Ascending aorta (tissue), 2 donors: ENCODE measurements at places on chromosomes 13 and 19.
A peak's percentile ranks its signal among the peaks of the same experiment; 100 is the strongest.

- H3K4me1 ChIP-seq = no peaks in the 10 kb centered on the region
- H3K27ac ChIP-seq = no peak overlapping the region
- H3K36me3 ChIP-seq = no peaks in the 10 kb centered on the region
- DNase-seq = no peak
Observed at GRCh38 chr13:39279077-39279476, 240.8 kb downstream of the NHLRC3 start.

DNA sequence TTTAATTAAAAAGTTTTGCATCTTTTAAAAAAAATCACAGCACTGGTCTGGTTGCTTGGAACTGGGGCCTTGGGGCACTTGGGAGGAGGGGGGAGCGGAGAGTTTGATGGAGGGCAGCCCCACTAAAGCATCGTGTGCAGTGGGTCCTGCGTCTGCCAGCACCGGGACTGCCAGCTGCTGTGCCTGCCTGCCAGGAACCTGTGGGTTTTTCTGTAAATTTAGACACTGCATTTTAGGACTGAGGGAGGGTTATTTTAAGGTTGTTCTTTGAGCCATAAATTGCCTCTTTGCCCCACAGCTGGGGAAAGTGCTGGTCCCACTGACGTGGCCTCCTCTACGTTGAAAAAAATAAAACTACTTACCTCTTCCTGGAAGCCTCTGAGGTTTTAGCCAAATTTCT is 2.9 kb downstream of the KLF2 start:
- no peaks in the 10 kb centered on the region for H3K27me3 ChIP-seq
- H3K27ac ChIP-seq = peak overlapping the region; percentile 96
- DNase-seq = no peak
- peaks cover 23% of the 10 kb centered on the region for H3K36me3 ChIP-seq

GRCh38 chr19:10007371-10008183 is 2.7 kb downstream of the COL5A3 start:
- H3K4me1 ChIP-seq = peaks cover 36% of the 10 kb centered on the region
- H3K27me3 ChIP-seq = no peaks in the 10 kb centered on the region
- no peak for DNase-seq

DNA sequence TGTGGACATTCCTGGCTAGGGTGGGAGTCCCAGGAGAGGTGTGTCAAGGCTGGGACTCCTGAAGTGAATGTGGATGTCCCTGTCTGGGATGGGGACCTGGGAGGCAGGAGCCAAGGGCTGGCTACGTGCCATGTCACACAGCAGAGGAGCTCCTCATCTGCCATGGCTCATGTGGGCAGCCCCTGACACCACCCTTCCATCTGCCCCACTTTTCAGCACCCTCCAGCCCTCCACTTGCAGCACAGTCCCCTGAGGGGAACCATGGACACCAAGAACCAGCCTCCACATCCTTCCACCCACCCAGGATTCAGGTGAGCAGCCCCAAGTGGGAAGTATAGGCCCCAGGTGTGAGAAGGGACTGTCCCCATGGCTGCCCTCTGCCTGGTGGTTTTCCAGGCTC is 1.7 kb downstream of the ZNF446 start:
- H3K36me3 ChIP-seq = peaks cover 32% of the 10 kb centered on the region
- peaks cover 3% of the 10 kb centered on the region for H3K4me1 ChIP-seq
- no peaks in the 10 kb centered on the region for H3K27me3 ChIP-seq
- DNase-seq = no peak

GRCh38 chr19:56538761-56539263 is at the start of gene ZFP28:
ZFP28 (plus strand) TSS chr19:56538948; CDS start chr19:56539019, 71 bp downstream.
- H3K36me3 ChIP-seq = peaks cover 15% of the 10 kb centered on the region
- H3K4me3 ChIP-seq = peak within 1 kb of the TSS; percentile 85
- peak within 1 kb of the TSS; percentile 94 for H3K27ac ChIP-seq
- no peaks in the 10 kb centered on the region for H3K27me3 ChIP-seq
- H3K4me1 ChIP-seq = peaks cover 10% of the 10 kb centered on the region
